Stimulated activated CD8-positive, alpha-beta memory T cell treated with anti-CD3 and anti-CD28 coated beads, Interleukin-15, amount 100 ng/mL, for 48 hours (primary cell): ENCODE measurements at places on chromosomes 4 and X.

- DNase-seq, result no peak
These were observed 33.7 kb downstream of the CYBB start for GRCh38 chrX:37813570-37813969.

- DNase-seq, result no peak
These were observed 337.9 kb downstream of the CAMK2D start for GRCh38 chr4:113423631-113424030.

- DNase-seq, result no peak
These were observed 103.7 kb downstream of the CEP135 start for GRCh38 chr4:56052481-56052880.

- DNase-seq, result no peak
These were observed 7.6 kb downstream of the SFRP2 start for GRCh38 chr4:153781280-153781679.

- no peak for DNase-seq
These were observed 892.3 kb downstream of the CCSER1 start for GRCh38 chr4:91019513-91019912.

GRCh38 chr4:184455299-184455698 is 19.1 kb downstream of the IRF2 start:
- no peak for DNase-seq

GRCh38 chr4:82798168-82799005 is at the start of gene SCD5:
Gene SCD5, minus strand, starts transcription at chr4:82798796. Its CDS starts 259 bp downstream, at chr4:82798537.
- peak; percentile 47 for DNase-seq

GRCh38 chrX:6759655-6760375 is 224.9 kb upstream of the VCX3A start:
- no peak for DNase-seq

DNA sequence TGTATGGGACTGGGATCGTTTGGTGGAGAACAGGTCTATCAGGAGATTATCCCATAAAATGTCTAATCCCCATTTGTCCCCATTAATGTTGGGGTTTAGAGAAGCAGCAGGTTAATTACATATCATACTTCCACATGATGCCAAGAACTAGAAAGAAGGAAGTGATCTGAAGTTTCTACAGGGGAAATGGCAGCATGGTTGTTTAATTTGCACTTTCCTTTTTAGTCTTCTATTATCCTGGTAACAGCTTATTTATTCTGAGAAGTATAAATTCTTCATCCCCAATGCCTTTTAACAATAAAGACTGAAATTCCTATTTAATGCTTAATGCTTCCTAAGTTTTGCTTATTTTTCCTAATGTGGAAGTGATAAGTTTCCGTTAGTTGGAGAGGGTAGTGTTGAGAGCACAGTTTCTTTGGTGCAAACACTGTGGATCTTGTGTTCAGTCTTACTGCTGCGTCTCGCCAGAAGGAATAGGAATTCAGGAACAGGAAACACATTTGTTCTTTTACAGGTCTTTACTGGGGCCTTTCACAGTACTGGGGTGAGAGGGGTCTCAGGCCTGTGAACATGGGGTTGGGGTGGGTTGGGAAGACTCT is 59.5 kb upstream of the TADA2B start:
- no peak for DNase-seq
